ENCODE measurements at places on chromosomes 5 and 9. TPM values are rescaled to one million over a fixed set of nuclear protein-coding genes. Genes with fewer than 3 reads are reported as not detected.

Gene THBS4
- 1.4 TPM for total RNA-seq

DNA sequence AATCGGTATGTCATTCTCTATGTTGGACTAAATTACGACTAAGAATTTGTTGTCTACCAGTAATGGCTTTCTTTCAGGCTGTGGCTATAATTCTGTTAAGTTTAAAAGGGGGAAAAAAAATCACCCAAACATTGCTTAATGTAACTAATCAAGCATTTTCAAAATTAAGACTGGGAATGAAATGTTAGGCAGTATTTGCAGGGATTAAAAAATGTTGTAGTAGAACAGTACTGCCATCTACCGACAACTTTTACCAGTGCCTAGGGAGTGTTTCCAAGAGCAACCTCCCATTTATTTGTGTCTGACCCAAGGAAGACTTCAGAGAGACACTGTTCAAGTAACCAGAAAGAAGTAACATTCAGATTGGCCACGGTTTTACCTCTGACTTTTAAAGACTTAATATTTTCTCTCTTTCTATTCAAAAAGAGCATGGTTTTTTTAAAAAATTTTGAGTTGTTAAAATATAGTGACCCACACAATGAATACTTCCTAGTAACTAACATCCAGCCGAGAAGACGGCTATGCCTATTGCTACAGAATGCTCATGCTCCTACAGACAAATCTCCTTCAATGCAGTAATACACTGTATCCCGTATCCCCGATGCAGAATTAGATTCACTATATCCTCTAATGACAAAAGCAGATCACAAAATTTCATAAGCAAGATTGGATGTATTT is 92.4 kb downstream of the ARL15 start:
- DNase-seq: peak; percentile 69

DNA sequence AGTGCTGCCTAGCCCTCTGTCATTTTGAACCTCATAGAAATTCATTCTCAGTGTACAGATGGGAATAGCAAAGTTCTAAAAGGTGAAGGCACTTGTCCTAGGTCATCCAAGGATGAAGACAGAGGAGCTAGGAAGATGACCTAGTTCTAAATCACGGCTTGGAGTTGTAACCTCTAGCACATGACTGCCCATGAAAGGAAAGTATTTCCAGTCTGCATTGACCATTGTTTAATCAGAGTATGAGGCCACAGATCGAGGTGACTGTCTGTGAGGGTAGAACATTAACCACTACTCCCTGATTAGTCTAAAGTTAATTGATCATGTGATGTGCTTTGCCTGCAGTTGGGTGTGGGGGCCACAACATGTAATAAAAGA is 674 bp upstream of the TNFSF15 start:
- no peak for DNase-seq

DNA sequence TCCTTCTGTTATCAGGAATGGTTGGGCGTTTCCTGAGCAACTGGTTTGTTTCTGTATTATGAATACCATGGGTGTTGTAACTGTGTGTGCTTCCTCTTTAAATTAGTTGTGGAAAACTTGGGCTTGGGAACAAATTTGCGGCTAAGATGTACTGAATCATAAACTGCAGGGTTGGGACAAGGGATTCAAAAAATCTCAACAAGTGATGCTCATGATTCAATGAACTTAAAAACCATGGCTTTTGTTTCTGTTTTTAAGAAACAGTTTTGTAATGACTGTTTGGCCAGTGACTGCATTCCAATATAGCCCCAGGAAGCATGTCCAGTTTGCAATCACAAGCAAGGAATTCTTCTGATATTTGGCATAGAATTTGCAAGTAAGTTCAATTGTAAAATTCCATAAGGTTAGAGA is 657.5 kb upstream of the WWC1 start:
- DNase-seq: no peak

Gene SPARC
- 3,575 TPM for total RNA-seq

DNA sequence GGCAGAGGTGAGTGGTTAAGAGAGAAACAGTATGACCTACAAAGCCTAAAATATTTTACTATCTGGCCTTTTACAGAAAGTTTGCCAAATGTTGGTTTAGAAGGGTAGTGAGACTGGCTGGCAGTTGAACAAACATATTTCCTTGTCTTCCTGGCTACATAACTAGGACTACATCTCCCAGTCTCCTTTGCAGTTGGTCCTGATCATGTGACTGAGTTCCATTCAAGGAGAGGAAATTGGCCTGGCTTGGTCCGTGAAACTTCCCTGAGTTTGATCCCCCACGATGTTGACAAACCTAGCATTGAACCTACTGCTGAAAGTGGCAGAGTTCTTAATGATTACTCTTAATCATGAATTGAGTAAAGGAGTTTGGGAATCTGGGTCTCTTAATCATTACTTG is 280.8 kb downstream of the SLIT3 start:
- no peak for DNase-seq

- no peak for DNase-seq
Observed at GRCh38 chr9:136799854-136800657, 3.9 kb downstream of the CCDC183 start.

Gene STPG3
- total RNA-seq: not detected

Data from glomerular endothelial cell (primary cell).